ENCODE measurements at places on chromosomes 7 and 10.

DNA sequence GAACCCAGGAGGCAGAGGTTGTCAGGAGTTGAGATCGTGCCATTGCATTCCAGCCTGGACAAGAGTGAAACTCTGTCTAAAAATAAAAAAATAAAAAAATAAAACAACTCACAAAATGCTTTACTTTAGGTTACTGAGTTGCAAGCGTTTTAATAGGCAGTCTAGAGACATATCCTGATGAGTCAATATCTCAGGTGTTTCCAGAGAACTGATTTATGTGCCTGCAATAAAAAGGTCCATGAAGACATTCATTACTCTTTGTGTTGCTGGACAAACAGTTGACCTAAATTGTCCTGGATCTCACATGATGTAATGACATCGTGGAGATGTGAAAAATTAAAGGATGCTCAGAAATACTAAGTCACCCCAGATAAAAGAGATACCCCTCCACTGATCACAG is 31.5 kb downstream of the CDNF start:
- no peak for DNase-seq

DNA sequence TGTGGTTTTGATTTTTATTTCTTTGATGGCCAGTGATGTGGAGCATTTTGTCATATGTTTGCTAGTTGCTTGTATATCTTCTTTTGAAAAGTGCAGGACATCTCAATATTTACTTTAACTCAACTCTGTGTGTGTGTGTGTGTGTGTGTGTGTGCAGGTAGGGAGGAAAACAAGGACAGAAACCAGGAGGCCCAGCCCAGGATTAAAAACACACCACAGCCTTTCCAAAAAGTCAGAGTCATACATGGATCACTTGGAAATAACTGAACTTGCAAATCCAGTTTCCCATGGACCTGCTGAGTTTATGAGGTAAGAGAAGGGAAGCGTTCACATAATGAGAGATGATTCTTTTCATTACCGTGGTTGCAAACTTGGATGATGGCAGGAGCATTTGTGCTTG is 189.9 kb upstream of the LYZL1 start:
- DNase-seq: no peak

GRCh38 chr7:80764132-80764531 is 125.7 kb downstream of the CD36 start:
- DNase-seq: no peak

DNA sequence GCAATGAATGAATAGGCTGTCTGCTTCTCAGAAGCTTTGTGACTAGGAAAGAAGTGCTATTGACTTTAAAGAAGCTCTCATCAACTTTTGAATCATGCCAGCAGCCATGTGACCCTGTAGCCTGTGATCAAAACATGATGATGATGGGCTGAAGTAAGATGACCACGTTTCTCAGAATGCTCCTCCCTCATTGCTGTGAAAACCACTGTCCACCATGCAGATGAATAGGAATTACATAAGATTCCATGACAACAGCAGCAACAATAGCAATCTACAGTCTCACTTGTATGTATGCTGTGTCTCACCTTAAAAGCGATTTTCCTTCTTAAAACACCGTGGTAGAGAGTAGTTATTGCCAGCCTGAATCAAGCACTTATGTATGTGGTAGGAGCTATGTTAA is 228.4 kb downstream of the TRIL start:
- no peak for DNase-seq

- DNase-seq: no peak
Observed at GRCh38 chr10:70777063-70777875, 7.9 kb downstream of the TBATA start.

DNA sequence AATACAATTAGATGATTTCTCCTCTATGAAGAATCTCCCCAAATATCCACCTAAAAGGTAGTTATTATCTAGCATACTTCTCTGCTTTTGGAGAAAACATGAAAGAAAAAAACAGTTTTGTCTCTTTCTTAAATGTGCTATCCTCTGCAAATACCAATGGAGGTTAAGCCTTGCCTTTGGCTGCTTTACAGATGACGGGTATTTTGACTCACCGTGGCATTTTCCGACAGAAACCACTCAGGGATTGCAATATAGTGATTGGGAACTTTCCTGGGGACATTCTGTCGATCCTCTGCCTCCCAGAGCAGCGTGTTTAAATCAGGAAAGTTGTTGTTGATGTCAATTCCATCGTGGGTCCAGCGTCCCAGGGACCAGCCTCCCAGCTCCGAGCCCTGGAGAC is 100.6 kb downstream of the GPR26 start:
- no peak for DNase-seq

DNA sequence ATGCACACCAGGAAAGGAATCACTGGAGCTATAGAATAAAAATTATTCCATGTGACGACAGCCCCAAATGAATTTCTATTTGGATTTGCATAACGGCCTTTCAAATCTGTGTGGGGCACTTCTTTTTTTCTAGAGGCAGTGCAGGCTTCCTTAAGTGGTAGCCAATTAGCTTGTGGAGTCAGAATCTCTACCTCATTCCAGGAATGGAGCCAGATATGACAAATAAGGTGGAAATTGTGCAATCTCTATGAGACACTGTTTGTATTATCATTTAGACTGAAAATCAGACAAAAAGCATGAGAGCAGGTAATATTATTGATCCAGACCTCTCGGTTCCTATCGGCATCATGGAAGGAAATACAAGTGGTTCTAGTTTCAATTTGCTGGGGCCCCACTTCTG is 78.7 kb downstream of the BEND7 start:
- DNase-seq: no peak

GRCh38 chr7:155531681-155532080 is 14.7 kb downstream of the CNPY1 start:
- no peak for DNase-seq

- no peak for DNase-seq
Observed at GRCh38 chr7:124836173-124836572, 70.6 kb upstream of the GPR37 start.

- no peak for DNase-seq
Observed at GRCh38 chr10:12975906-12976305, 25.6 kb downstream of the CCDC3 start.

- DNase-seq: no peak
Observed at GRCh38 chr10:128125416-128125943, 743 bp downstream of the MKI67 start.

- no peak for DNase-seq
Observed at GRCh38 chr7:72336632-72337389, 75.3 kb downstream of the CALN1 start.

DNA sequence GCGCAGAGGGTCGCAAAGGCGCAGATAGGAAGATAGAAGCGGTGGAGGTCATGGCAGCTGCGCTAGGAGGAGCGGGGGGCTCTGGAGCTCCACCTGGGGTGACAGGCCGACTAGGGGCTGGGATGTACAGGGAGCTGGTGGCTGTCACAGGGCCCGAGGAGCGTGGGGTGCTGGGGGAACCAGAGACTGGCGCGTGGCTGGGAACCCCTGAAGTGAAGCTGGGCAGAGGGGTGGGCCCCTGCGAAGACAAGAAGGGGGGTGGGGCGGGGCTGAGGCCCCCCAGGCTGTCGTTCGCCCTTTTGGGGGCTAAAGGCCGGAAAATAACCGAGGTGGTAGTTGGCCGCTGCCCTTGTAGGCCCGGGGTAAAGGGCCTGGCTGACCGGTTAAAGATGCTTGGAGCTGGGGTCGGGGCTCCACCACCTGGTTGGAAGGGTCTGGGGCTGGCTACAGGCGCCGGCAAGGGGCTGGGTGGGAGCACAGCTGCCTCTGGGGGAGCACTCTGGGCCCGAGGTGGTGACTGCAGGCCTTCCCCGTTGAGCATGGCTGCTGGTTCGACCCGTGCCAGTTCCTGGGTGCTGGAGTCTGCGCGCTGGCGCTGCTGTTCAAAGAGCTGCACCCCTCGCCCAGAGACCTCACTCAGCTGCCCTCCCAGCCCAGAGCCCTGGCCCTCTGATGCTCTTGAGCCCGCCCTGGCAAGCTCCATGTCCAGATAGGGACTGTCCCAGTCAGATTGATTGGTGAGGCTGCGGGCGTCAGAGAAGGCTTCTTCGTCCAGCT is 6.8 kb upstream of the MYOZ1 start:
- no peak for DNase-seq

- DNase-seq: peak; percentile 75
Observed at GRCh38 chr7:84455788-84456187, 261.2 kb upstream of the SEMA3A start.

- no peak for DNase-seq
Observed at GRCh38 chr7:46091071-46091470, 170.0 kb upstream of the IGFBP3 start.

- no peak for DNase-seq
Observed at GRCh38 chr7:27750316-27750715, 10.4 kb downstream of the TAX1BP1 start.

DNA sequence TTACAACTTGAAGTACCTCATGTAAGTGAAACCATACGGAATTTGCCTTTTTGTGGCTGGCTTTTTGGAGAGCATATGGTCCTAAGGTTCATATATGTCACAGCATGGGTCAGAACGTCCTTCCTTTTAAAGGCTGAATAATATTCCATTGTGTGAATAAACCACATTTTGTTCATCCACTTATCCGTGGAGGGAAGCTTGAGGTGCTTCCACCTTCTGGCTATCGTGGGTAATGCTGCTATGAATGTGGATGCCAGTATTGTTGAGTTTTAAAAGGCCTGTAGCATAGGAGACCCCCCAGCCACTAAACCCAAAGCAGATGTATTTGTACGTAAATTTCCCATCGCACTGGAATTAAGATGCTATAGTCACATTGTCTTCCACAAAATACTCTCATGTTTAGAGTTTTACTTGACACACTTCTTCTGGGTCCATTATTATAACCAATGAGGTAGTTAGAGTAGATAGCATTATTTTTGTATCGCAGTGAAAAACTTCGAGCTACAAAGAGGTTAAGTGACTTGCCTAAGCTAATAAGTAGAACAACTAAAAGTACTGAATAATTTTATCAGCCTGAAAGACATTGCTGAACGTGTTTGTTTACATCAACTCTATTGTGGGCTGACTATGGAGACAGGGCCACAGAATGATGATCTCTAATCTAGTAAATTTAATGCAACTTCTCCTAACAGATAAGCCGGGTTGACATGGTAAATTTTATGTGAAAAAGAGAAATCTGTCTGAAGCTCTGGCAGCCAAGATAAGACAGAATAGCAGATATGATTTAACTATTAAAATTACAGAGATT is 183.0 kb upstream of the CTBP2 start:
- no peak for DNase-seq

DNA sequence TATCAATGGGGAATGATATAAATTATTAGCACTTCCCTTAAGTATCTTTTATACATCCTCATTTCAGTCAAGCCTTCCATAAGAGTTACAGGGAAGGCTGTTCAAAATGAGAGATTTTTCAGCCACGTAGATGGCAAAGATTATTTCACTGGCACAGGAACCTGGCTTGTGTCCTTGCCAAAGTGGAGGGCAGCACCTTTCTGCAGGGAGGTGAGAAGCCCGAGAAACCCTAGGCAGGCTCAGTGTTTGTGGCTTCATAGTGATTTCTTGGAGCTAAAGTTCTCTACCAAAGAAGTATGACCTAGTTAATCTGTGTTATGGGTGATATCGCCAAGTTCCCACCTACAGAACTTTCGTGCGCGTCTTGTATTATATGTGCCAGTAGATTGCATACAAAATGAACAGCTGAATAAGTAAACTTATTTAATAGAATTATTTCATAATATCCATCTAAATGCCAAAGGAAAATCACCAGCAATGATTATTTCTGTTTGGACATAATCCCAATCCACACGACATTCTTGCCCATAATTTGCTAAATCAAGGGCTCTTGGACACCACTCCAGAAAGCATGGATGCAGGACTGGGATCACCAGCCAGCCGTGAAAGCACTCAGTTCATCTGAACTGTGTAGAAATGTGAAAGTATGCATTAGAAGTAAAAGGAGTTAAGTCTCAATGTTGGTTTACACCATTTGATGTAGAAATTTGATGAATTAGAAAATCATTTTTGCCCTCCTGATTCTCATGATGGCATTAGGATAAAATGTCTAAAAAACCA is 150.4 kb upstream of the RNF32 start:
- no peak for DNase-seq

GRCh38 chr7:34208878-34209621 is 303.7 kb downstream of the BMPER start:
- DNase-seq: peak; percentile 71

- no peak for DNase-seq
Observed at GRCh38 chr10:30986053-30986555, 45.6 kb downstream of the ZNF438 start.

DNA sequence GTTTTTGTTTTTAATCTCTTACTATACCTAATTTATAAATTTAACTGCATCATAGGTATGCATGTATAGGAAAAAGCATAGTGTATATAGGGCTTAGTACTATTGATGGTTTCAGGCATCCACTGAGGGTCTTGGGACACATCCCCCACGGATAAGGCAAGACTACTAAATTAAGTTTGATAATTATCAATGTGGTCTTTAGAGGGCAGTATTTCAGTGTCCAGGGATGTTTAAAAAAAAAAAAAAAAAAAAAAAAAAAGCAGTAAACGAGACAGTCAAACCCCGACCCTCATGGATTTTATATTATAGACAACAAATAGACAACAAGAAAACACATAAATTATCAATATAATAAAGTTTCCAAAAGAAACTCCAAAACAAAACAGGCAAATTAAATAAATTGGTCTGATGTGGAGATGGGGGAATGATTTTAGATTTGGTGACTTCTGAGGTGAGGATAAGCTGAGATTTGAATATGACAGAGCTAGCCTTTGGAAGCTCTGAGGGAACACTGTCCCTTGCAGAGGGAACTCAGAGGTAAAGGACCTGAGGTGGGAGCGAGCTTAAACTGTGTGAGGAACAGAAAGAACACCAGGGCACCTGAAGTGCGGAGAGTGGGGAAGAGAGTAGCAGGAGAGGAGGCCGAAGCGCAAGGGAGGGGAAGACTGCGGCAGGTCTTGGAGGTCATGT is 14.8 kb downstream of the ACSM6 start:
- DNase-seq: no peak

DNA sequence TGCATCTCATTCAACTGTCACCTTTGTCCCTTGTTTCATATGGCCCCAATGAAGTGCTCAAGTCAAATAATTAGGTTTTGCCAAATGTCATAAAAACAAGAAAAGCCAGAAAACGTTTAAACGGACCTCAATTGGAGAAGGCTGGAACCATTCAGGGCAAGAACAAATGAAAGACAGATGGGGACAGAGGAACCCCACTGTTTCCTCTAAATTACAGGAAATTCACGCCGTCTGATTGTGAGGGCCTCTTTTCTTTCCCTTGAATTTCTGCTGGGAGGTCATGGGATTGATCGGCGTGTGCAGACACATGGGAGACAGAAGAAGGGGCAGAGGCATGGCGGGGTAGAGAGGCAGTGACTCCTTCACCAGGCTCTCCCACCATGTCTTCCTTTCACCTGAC is 656.4 kb downstream of the KCNMA1 start:
- DNase-seq: no peak

All from NCI-H446 treated with DMSO at 0.1 percent for 48 hours (cell line).